A549 treated with CpdA at 1 μM for 4 hours (cell line): ENCODE measurements at places on chromosomes 1 and 21. TPM values are rescaled to one million over a fixed set of nuclear protein-coding genes. Genes with fewer than 3 reads are reported as not detected.

The ZNF436 gene
- total RNA-seq = 5.1 to 6.2 TPM (median 5.4 TPM) in 5 replicates

The IFI6 gene
- total RNA-seq = 10.4 to 15.9 TPM (median 12.8 TPM) in 5 replicates

The EFNA3 gene
- 2.3 to 5.0 TPM (median 4.7 TPM) in 5 replicates for total RNA-seq

The FAAP20 gene
- total RNA-seq = 35.5 to 61.6 TPM (median 60.0 TPM) in 5 replicates

The SYT11 gene
- 0.96 to 1.4 TPM (median 1.3 TPM) in 5 replicates for total RNA-seq

The BSND gene
- not detected in 5 replicates for total RNA-seq

The GNAI3 gene
- 4.6 to 5.5 TPM (median 4.8 TPM) in 5 replicates for total RNA-seq

The FMN2 gene
- 5.0 to 6.4 TPM (median 6.3 TPM) in 5 replicates for total RNA-seq

The AADACL3 gene
- not detected in 5 replicates for total RNA-seq

The MYBPH gene
- total RNA-seq = not detected in 5 replicates

The CYP4X1 gene
- 0.03 TPM in 1 of 5 replicates, not detected in the others for total RNA-seq

The LCE1D gene
- total RNA-seq = not detected in 5 replicates

The AK5 gene
- total RNA-seq = 6.2 to 9.0 TPM (median 7.3 TPM) in 5 replicates

The TMEM269 gene
- 0.07 to 0.40 TPM (median 0.10 TPM) in 4 of 5 replicates, not detected in the other for total RNA-seq

The PRAMEF26 gene
- total RNA-seq = not detected in 5 replicates

The C4BPA gene
- 0.44 to 1.5 TPM (median 0.59 TPM) in 5 replicates for total RNA-seq

The AGL gene
- 2.9 to 4.2 TPM (median 3.6 TPM) in 5 replicates for total RNA-seq

The ERG gene
- total RNA-seq = 0.03 to 0.14 TPM (median 0.08 TPM) in 4 of 5 replicates, not detected in the other
